ENCODE measurements at places on chromosomes 3 and 15.

DNA sequence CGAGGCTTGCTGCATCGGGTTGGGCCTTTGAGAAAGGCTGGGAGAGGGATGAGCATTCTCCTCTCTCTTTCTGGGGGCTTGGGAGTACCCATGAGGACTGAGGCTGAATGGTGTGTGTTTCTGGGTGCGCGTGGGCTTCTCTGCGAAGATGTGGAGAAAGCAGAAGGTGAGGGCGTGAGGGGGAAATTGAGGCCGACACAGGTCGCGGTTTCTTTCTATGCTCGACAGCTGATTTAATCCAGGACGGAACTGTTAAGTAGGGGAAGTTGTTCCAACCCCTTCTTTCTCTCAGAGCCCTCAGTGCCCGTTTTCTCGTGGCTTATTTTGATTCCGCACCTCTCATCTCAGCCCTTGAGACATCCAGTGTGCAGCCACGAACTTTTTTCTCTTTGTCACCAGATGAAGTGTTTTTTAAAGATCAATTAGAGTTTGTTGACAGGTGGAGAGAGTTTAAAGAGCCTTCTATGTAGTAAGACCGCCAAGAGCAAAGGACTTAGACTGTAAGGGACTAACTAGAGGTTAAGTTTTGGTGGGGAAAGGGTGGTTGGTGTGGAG, 711 bp downstream of the STARD9 start:
- DNase-seq, result no peak

DNA sequence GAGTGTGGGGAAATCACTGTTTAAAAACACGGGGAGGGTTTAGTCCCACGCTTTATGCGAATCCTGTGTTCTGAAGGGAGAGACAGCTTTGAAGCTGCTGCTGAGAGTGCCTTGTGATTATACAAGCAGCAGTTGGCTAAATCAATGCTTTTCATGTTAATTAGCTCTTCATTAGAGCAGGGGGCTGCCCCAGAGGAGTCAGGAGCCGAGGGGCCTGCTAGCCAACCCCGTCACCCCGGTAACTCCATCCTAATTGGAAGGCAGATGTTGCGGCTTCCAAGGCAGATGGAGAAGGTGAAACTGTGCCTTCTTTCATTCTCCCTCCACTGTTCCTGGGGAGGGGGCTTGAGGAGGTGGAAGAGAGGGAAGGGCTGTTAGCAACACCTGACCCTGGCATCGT, 92.4 kb upstream of the ANKRD34C start:
- DNase-seq, result no peak

- DNase-seq, result no peak
Observed at GRCh38 chr3:101212730-101213129, 107.6 kb downstream of the IMPG2 start.

DNA sequence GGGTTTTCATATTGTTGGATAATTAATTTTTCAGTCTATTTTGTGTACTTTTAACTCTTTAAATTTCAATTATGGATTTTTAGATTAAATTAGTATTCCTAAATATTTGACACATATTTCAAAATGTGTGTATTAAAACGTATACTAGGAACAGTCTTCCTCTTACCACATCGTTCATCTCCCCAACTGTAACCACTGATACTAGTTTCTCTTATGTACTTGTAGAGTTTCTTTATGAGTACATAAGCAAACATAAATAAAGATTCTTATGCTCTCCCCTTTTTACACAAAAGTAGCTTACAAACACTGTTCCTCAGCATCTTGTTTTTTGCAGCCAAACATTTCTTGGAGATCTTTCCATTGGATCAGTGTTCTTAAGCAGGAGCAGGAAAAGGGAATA, 45.9 kb downstream of the CMSS1 start:
- DNase-seq, result no peak

GRCh38 chr3:149771652-149772271, 19.5 kb upstream of the COMMD2 start:
- DNase-seq, result no peak

DNA sequence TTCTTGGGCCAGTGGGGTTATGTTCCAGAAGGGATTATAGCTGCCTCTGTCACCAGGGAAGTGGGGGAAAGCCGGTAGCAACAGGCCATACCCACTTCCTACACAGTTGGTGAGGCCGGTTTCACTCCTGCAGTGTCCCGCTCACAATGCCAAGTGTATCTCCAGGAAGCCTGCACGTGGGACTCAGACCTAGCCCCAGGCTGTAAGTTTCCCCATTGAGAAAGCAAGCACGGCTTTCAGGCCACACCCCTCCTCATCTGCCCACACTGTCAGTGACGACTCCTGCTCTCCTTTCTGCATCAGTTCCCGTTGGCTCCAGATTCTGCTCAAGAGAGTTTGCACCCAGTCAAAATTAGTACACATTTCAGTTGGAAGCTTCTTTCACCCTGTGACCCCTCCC, 51.6 kb upstream of the CPOX start:
- no peak for DNase-seq

- DNase-seq, result no peak
Observed at GRCh38 chr3:64728428-64728827, 40.6 kb upstream of the ADAMTS9 start.

DNA sequence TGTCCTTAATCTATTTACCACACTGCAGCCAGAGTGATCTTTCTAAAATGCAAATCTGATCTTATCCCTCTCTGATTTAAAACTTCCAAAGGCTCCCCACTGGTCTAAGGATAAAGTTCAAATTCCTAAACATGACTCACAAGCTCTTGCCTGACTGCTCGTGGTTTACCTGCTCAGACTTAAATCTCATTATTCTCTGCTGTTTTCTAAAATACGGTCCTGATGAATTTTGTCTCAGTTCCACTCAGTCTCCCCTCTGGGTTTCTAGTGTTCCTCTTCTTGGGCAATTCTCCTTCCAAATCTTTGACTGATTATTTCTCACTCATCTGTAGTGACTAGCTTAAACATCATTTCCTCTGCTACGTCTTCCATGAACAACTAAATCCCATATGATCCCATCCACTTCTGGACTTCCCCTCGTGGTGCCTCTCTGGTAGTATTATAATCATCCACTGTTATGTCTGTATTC, 108.3 kb downstream of the P3H2 start:
- no peak for DNase-seq

GRCh38 chr3:85574006-85574705, 615.4 kb downstream of the CADM2 start:
- DNase-seq, result no peak

- no peak for DNase-seq
Observed at GRCh38 chr15:29945943-29946596, 123.8 kb upstream of the TJP1 start.

DNA sequence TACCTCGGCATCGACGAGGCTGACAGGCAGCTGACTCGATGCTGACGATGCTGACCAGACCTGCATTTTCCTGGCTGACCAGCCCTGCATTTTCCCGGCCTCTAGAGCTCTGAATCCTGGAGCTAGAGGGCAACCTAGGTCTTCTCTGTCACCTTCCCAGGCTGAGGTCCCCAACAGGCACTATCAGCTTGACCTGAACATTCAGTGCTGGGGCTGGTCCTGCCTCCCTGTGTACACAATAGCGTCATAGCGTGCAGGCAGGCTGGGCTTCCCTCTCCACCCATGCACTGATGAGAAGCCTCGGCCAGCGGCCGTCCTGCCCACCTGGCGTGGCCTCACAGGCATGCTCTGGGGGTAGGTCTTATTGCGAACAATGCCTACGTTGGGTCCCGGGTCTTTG, 62.3 kb upstream of the SNRPA1 start:
- DNase-seq, result no peak

DNA sequence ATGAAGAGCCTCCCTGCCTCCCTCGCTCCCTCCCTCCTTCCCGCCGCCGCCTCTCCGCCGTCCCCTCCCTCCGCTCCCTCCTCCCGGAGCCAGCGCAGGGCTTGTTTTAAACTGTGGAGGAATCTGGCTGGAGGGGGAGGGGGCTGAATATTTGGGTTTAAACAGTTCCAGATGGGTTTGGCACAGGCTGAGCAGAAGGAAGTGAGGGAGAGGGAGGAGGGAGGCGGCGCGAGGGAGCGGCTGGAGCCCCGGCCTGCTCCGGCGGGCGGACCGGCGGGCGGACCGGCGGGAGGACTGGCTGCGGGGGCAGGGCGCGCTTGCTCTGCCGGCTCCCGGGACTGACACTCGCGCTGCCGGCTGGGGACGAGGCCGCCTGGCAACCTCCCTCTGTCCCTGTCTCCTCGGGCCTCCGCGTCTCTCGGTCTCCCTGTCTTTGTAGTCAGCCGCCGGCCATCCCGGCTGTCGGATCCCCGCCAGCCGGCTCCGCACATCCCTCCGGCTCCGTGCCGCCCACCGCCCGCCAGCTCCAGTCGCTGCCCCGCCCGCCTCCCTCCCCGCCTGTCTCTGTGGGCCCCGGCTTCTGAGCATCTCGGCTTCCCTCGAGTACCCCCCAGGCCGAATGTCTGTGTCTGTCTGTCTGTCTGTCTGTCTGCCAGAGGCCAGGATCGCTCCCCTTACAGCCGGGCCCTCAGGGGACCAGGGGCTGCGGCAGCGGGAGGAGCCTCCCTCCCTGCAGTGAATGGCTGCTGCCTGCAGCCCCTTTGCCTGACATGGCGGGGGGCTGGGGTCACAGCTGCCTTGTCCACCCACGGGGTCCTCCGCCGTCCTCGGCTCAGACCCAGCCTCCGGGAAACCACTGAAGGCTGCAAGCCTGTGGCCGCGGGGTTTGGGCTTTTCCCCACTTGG, 7.6 kb downstream of the EPHB3 start:
- DNase-seq, result no peak

GRCh38 chr3:112086875-112087524, 811 bp downstream of the C3orf52 start:
- DNase-seq, result no peak

- DNase-seq, result no peak
Observed at GRCh38 chr15:89114990-89115389, 26.7 kb downstream of the ABHD2 start.

DNA sequence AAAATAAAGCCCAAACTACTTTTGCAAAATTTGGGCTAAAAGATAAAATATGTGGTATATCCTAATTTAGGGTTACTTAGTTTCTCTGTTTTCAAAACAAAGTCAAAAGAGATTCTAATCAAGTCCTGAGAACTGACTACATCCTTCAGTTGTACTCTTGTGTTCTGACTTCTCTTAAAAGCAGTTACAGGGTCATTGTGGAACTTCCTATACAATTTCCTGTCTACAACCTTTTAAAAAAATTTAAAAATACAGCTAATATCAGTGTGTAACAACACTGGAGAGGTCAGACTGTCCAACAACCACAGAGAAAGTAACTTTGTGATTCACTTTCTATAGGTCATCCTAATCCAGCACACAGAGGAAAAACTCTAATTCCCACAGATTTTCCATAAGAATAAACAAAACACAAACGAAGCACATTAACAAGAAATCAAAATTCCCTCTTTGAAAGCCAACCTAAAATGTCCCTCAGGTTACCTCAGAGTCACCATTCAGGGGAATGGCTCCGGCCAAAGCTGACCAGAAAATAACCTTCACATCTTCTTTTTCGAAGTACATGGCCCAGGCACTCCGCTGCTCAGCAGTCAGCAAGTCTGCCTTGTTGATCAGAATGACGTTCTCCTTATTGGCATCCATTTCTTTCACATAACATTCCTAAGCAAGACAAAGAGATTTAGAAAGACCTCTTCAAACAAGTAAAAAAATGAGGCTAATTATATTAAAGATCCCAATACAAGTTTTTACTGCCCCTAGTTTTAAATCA, 13.3 kb downstream of the LSG1 start:
- no peak for DNase-seq

DNA sequence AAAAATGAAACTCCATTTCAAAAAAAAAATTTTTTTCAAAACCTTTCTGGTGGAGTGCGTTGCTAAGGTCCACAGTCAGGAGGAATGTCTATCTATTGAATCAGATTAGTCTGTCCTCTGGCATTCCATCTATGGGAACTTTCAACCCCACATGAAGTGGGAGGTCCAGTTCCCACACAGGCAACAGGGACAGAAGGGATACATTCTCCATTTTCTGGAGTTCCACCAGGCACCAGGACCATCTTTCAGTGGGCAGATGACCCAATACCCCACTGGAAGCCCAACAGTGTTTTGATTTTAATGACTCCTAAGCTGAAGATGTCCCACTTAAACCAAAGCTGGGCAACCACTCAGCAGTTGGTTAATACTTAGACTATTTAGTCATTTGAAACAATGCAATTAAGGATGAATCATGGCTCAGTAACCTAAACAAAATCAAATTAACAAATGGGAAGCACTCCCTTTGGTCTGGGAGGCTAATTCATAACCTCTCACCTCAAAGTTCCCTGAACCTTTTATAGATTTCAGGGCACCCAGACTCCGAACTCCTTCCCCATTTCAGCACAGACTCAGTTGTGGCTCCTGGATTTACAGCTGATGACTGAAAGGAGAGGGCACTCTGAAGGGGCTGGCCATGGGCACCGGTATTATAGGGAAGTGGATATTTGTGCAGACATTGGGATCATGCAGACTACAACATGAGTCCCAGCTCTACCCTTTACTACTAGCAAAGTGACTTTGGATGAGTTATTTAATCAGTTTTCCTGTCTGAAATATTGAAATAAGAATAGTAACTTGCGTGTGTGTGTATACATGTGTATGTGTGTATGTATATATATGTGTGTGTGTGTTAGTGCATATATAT, 264.3 kb upstream of the LRTM1 start:
- DNase-seq, result no peak

DNA sequence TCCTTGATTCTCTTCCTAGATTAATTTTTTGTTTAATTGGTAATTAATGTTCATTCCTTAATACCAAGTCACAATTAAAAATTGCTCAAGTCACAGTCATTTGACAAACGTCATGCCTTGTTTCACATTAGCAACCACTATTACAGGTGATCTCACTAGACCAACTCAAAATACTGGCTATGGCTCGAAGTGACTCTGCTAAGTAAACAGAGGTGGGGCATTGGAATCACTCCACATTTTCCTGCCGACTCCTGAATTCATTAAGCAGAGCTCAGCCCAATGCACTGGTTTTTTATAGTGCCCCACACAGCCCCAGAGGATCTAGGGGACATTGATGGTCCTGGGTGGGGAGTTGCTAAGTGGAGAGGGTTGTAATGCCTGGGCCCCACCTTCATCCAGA, 201.2 kb upstream of the NSMCE3 start:
- no peak for DNase-seq

DNA sequence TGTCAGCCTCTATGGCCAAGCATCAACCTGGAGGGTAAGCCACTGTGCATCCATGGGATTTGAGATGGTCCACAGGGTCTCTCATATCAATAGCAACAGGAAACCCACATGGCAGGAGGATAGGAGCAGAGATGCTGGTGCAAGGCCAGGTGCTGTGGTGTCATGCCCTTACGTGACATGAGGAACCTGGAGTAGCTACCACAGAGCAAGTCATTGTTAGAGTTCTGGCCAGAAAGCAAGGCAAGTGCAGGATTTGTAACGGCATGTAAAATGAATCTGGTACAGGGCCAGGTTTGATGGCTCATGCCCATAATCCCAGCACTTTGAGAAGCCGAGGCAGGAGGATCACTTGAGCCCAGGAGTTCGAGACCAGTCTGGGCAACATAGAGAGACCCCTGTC, 14.8 kb upstream of the ZNF774 start:
- no peak for DNase-seq
